Renal pelvis (tissue), 12 donors: ENCODE measurements at places on chromosomes 2 and 18. TPM values are rescaled to one million over a fixed set of nuclear protein-coding genes. Genes with fewer than 3 reads are reported as not detected.

GRCh38 chr2:86056590-86057331 lies 48.9 kb downstream of the POLR1A start:
- DNase-seq = no peak

The EVX2 gene
- polyA plus RNA-seq = not detected

DNA sequence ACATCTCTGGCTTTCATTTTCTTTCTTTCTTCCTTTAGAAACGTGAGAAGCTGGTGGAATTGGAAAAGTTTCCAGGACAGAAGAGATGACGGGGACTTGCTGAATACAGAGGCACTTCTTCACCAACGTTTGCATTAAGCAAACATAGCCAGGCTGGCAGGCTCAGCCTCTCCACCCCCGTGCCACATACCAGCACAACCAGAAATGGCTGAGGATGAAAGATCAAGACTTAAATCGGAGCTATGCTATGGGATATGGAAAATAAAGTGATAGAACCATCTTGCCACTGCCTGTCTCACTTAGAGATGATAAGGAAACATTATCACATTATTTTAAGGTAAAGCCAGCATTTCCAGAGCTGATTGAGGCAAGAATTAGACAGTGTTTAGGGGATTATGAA lies 483.3 kb downstream of the BCL11A start:
- DNase-seq = no peak

DNA sequence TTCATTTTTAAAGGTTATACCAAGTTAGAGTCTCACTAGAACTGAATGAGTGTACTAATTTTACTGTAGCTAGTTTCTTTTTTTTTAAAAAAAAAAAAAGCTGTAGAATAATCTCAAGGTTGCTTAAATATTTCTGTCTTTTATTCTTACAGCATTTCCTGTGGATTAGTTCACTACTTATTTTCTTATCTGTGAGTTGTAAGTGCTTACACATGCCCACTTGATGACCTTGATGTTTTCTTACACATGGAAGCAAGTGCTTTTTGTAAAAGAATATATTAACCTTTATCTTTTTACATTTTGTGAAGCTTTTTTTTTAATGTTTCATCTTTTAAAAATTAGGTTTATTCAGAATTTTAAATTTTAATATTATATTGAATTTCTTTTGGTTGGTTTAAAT lies 57.8 kb downstream of the MSH2 start:
- DNase-seq = no peak

The GPR45 gene
- polyA plus RNA-seq = 0.09 TPM

DNA sequence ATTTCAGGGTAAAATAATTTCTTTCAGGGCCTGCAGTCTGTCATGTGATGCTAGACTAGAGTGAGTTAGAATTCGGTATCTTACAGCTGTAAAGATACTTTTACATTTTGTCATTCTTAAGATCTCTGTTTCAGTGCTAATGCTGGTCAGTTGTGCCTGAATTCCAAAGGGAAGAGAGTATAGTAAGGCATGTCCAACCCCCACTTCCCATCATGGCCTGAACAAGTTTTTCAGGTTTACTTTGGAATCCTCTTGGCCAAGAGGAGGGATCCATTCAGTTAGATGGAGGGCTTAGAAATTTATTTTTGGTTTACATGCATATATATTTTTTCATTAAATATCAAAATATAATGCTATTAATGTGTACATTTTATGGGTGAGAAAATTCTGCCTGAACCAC lies 596.6 kb downstream of the XIRP2 start:
- no peak for DNase-seq

DNA sequence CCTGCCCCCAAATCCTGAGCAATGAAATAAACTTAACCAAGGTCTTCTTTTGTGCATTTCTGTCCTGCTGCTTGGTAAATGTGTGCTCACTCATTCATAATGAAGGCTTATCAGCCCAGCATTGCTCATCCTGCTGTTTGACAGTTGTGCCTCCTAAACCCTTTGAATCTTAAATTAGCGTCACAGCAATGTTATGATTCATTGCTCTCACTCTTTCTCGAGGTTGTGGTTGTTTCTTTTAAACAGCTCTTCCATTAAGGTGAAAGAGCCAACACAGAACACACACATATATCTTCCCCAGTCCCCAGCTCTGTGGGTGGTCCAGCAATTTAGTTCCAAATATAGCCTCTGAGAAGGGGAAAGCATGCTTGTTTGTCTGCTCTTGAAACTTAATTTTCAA lies 84.0 kb downstream of the EVA1A start:
- peak; percentile 58 for DNase-seq

DNA sequence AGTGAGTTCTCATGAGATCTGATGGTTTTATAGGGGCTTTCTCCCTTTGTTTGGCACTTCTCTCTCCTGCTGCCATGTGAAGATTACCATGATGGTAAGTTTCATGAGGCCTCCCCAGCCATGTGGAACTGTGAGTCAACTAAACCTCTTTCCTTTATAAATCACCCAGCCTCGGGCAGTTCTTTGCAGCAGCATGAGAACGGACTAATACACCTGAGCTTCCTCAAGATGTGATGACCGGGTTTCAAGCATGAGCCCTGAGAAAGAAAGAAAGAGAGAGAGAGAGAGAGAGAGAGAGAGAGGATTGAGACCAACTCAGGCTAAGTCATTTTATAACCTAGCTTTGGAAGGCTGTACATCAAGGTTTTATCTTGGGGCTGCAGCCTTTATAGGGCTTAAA lies 167.7 kb upstream of the SERPINE2 start:
- no peak for DNase-seq

DNA sequence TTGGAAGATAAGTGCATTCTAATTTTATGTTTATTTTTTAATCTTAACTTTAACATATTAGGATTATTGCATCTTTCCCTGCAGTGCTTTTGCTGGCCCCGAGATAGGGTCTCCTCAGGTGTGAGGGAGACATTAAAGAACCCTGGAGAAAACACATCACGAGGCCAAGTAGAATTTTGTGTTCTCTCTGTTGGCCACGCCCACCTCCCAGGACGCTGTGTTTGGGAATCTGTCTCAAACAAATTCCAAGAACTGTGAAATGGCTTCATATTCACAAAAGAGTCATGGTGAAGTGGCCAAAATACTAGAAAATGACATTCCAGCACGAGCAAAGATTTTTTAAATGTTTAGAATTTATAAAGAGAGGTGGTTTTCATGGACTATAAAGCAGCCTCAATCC lies 27.3 kb downstream of the RNF144A start:
- no peak for DNase-seq

The HOXD10 gene
- 149 TPM for polyA plus RNA-seq

The GULP1 gene
- polyA plus RNA-seq = 59.4 TPM

DNA sequence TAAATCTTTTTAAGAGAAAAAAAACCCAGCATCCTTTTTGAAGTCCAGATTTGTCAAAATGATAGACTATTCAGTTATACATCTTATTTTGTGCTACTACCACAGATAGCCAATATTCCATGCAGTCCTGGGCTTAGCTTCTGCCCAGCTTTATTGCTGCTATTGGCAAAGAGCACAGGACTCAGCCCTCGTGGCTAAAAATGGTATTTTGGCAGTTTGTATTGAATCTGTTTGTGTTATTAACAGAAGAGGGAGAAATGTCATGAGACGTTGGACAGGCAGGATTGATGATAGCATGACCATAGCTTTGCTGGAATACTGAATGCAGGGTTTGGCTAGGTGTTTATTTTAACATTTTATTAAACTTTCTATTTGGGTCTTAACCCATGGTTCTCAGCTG lies 19.4 kb downstream of the ELAC1 start:
- DNase-seq = no peak

GRCh38 chr2:109447251-109447661 lies 166.5 kb downstream of the SEPTIN10 start:
- DNase-seq = peak; percentile 60

The CLEC4F gene
- polyA plus RNA-seq = not detected

DNA sequence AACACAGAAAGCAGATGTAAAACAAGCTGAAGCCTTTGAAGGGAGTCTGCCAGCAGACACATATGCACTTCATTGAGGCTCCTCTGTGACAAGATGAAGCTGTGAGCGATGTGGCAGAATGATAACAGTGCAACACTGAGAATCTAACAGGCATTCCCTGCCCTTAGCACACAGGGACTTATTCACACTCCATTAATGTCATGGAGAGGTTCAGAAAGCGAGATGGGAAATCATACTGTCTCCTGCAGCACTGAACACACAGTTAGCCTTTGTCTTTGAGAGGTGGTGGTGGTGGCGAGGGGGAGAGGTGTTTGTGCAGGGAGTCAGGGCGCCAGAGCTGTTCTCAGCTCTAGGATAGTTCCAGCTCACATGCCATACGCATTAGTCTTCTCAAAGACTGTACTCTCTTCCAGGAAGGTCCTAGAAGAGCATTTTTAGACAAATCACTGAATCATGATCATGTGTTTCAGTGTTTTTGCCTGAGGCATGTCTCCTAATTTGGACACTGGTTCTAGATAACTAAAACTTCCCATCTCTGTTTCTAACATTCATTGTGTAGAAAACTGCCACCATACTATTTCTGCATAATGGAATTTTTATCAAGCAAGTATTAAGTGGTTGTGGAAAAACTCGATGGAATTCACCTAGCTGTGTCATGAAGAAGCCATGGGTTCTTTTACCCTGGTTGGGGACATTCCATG lies 93.5 kb upstream of the ITGB6 start:
- no peak for DNase-seq

DNA sequence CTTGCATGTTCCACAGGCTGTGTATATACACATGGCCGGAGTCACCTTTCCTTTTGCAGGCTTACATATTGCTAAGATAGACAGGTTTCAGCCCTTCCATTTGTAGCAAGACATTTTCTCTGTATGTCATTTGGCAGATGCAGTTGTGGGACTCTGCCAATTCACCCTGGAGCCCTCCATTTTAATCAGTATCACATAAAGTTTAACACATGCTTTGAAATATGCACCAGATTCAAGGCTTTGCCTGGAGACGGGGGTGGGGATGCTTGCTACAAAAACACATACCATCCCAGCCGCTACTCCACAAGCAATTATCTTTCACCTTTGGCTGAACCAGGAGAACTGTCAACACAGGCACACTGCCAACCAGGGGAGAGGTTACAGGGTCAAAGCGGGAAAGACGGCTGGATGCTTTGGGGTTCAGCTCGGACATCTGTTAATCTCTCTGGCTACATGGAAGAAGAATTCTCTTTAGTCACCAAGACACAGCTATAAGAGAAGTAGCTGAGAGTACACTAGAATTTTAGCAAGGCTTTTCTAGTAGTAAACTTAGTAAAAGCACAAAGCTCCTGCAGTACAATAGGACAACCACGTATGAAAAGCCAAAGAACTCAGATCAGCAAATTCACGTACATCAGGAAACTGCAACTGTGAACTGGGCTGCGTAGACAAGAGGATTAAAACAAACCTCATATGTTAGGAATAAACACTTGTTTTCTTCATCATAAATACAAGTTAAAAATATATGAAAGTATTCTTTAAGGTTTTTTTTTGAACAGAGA lies 130.9 kb downstream of the EXOC6B start:
- DNase-seq = peak; percentile 36

The HOXD1 gene
- 9.1 TPM for polyA plus RNA-seq

The CRYGD gene
- polyA plus RNA-seq = not detected

DNA sequence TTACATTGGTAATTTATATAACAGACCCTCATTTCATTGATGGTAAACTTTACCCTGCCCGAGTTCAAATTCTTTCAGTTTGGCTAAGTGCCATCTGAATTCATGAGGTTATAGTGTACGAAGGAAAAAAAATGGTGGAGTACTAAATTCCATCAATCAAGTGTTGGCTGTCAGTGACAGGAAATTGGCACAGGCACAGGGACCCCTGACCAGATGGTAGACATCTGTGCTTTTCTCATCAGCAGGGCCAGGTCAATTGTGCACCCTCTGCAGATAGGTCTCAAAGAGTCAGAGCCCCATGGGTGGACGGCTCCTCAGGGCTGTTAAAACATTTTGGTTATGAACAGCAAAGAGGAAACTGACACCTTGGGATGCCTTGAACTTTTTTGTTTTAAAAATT lies 439.2 kb downstream of the SETBP1 start:
- peak; percentile 52 for DNase-seq

DNA sequence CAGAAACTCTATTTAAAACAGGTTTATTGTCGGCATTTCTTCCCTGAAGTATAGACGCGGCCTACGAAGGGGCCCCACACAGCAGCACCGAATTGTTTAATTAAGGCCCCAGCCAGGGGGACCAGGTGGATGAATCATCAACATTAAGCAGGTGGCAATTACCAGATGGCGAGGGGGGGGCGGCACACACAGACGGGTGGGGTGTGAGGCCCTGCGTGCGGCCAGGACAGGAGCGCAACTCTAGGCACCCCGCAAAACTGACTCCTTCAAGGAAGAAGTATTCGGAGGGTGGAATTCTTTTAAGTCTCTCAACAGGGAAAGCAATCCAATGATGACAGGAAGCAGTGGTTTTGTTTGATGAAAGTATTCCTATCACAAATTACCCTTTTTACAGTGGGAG lies 830.4 kb downstream of the GALR1 start:
- DNase-seq = no peak

DNA sequence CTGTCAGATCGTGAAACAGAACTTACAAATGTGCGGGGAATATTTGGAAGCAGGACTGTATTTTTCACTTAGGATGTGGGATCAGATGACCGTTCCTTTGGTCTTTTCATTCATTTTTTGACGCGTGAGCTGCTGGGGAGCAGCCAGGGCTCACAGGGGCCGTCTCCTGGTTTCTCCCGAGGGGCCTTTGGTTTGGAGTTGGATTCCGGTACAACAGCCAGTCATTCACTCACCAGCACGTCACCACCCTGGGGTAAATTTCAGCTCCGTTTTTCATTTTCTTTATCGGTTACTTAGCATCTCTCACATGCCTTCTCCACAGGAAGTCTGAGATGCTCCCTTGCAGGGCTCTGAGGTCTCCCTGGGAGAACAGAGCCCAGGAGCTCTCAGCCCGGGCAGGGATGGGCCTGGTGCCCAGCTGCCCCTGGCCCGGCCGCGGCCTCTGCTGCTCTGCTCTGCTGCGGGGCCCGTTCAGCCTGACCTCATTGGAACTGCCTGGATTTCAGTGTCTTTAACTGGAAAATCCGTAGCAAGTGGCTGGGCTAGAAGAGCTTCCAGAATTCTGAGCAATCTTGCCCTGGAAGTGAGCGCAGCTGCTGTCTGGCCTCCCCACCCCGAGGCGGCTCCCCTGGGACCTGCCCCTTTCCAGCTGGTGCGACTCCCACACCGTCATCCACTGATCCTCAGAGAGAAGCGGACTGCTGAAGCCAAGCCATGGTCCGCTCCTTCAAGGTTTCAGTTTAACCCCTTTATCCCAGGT lies 335.6 kb downstream of the EIPR1 start:
- DNase-seq = no peak

DNA sequence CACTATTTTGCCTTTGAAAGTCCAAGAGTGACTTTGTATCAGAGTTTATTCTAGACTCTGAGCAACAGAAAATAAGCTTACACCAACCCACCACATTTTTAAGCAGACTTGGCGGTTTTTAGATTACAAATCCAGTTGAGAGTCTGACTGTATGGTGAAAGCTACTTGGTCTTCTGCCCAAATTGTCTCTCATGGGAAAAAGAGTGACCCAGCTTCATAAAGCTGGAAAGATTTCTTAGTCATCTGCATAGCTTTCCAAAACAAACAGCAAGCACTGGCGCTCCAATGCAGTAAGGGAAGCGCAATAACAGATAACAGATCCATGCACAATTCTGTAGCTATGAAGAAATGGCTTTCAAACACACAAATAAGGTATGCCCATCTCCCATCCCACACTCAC lies 7.1 kb downstream of the DSG1 start:
- DNase-seq = peak; percentile 16

GRCh38 chr2:108934151-108934550 lies 54.9 kb downstream of the EDAR start:
- DNase-seq = no peak

The TOGARAM2 gene
- 1.7 TPM for polyA plus RNA-seq

The TXNDC2 gene
- 0.07 TPM for polyA plus RNA-seq

GRCh38 chr18:63981719-63982118 lies 11.8 kb downstream of the SERPINB8 start:
- DNase-seq = no peak

- DNase-seq = no peak
Observed at GRCh38 chr2:54503192-54503591, 47.1 kb downstream of the SPTBN1 start.
